ENCODE measurements at places on chromosomes 3 and 15.

GRCh38 chr15:61175024-61175423 is 54.1 kb downstream of the RORA start:
- no peak for DNase-seq

DNA sequence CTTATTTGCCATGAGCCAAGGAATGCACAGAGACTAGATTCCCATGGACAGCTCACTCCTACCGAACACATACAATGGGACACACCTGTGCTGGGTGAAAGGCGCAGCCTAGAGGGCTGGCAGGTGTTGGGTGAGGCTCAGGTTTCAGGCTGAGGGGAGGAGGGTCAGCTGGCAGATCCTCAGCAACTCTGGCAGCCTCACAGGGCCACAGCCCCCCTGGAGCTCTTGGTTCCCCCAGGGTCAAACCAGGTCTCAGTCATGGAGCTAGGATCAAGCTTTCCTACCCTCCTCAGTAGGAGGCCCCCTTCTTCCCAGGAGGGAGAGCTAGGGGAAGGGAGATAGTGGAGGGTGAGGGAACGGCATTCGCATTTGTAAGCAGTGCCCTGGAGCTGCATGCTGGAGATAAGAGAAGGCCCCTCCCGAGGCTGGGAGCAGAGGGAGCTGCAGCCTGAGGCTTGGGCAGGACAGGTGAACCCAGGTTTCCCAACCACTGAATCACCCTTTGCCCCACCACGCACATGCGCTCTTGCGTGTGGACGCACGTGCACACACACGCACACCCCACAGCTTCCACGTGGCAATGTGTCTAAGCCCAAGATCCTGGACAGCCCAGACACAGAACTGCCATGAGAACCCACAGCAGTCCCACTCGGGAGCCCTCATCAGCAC is 26.3 kb upstream of the TFRC start:
- no peak for DNase-seq

DNA sequence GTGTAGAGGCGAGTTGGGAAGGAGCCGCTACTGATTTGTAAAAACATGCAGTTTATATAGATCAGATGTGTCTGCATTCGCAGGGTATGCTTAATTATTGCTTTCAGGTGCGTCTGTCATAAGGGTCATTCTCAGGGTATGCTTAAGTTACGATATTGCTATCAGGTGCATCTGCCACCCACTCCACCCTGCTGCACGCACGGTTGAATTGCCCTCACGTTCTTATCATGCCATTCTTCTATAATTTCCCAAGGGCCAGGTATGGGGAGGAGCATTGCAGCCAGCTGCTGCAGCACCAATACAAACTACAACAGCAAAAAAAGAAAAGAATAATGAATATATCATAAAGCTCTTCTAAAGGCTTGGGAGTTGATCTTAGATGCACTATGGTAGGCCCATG is 230.0 kb downstream of the KBTBD8 start:
- DNase-seq: no peak

DNA sequence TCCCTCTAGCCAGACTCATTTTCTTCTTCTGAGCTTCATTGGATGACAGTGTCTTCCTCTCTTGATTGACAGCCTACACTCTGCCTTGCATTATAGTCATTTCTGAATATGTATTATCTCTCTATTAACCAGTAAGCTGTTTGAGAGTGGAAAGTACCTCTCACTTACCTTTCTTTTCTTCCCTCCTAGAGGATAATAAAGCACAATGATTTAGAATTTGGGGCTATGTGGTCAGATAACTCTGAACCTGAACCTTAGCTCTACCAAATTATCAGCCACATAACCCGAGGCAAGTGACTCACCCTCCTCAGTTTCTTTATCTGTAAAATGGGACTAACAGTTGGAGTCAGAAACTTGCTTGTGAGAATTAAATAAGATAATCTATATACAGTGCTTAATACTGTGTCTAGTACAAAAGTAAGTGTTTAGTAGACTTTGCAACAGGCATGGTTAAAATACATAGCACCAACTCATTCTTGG is 331.8 kb upstream of the TBL1XR1 start:
- DNase-seq: no peak

- DNase-seq: no peak
These were observed 53.5 kb upstream of the CCR2 start for GRCh38 chr3:46300461-46300789.

GRCh38 chr15:68145706-68146105 is 59.4 kb downstream of the CALML4 start:
- DNase-seq: no peak

- no peak for DNase-seq
These were observed 362.9 kb upstream of the RBMS3 start for GRCh38 chr3:28917895-28918475.

DNA sequence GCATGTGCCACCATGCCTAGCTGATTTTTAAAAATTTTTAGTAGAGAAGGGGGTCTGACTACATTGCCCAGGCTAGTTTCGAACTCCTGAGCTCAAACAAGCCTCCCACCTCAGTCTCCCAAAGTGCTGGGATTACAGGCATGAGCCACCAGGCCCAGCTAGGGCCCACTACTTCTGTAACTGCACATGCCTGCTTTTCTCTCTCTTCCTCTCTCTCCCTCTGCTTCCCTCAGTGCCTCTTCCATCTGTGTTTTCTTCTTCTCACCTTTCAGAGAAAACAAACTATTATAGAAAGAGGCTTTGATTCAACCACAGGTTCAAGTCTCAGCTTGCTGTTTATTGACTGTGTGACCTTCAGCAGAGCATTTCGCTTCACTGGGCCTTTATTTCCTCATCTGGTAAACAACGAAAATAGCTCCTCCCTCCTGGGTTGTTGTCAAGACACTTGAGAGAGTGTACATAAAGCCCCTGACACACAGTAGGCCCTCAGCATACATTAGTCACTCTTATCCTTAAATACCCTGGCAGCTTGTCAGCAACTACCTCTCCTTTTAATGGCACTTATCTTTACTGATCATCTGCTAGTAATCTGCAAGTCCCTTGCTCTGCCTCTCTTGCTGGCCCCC is 10.2 kb downstream of the TADA3 start:
- no peak for DNase-seq

- no peak for DNase-seq
These were observed 201.9 kb upstream of the MCTP2 start for GRCh38 chr15:94029495-94029894.

GRCh38 chr3:174620855-174621472 is 238.2 kb upstream of the NAALADL2 start:
- no peak for DNase-seq

DNA sequence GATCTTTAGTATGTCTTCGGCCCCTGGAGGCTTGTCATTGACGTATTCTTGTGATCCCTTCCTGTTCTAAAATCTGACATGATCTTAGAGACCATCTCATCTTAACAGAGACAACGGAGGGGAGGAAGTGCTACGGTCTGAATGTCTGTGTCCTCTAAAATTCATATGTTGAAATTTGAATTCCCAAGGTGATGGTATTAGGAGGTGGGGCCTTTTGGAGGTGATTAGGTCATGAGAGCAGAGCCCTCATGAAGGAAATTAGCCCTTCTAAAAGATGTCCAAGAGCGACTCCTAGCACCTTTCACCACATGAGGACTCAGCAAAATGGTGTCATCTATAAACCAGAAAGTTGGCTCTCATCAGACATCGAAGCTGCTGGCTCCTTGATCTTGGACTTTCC is 233.2 kb upstream of the CMC1 start:
- DNase-seq: no peak

- no peak for DNase-seq
These were observed at the start of gene DNASE1L3 for GRCh38 chr3:58210761-58211460. Gene DNASE1L3 (minus strand): TSS chr3:58210972. CDS start chr3:58210906, 66 bp downstream.

DNA sequence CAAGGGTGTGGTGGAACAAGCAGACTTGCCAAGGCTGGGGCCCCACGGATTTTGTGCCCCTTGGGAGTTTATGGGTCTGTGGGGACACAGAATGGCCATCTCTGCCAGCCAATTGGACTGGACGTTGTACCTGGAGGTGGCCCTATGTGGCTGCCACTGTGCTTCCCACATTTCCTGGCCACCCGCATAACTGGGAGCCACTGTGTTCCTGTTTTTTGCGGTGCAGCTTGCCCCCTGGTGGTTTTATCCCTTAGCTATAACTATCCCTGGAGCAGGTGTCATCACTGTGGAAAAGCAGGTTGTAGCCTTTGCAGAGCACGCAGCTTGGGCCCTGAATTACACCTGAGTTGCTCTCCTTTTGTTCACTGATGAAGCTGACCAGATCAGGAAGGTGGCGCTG is 306.3 kb downstream of the ZPLD1 start:
- no peak for DNase-seq

DNA sequence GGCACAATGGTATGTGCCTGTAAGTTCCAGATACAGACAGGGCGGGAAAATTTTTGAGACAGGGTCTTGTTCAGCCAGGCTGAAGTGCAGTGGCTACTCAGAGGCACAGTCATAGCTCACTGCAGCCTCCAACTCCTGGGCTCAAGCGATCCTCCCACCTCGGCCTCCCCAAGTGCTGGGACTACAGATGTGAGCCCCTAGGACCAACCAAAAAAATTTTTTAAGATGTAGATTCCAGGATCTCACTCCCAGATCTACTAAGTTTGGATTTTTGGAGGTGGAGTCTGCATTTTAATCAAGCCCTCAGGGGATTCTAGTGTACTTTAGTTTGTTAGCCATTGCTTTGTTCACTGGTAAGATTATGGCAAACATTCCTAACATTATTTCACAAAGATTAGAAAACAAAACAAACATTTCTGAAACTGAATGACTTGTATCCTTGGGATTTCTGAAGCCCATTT is 2.7 kb downstream of the LIPH start:
- no peak for DNase-seq

DNA sequence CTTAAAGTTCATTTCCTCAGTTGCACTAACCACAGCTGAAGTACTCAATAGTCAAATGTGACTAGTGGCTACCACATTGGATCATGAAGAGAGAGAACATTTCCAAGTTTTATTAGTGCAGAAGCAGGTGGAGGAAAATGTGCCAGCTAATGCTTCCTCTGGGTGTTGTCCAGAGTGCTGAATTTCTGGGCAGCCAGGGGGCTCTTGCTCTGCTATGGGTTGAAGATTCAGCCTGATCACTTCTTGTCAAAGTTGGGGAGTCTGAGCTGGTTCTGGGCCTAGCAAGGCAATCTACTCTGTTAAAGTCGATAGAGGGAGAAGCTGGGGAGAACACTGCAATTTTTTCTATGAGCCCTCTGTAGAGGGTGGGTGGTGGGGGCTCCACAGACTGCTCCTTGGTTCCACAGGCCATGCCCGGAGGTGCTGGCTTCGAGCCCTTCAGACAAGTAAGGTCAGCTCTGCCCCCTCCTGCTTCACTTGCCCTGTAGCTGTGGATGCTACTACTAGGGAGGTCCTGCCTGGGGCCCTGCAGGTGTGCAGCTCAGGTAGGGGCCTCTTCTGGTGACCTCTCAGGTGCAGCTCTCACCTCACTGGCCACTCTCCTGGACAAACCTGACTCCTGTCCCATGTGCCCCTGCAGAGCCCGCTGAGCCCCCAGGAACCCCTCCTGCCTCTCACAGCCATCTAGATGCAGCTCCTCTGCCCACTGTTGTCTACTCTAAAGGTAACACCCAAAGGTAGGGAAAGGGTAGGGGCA is 8.2 kb downstream of the ALG3 start:
- DNase-seq: no peak

- DNase-seq: no peak
These were observed 40.5 kb downstream of the U2SURP start for GRCh38 chr3:143041903-143042302.

- no peak for DNase-seq
These were observed 11.5 kb downstream of the HGD start for GRCh38 chr3:120670576-120670975.

- DNase-seq: no peak
These were observed 48.8 kb downstream of the ABHD2 start for GRCh38 chr15:89136818-89137772.

GRCh38 chr3:139332092-139332491 is 11.7 kb upstream of the MRPS22 start:
- DNase-seq: no peak

All from posterior cingulate gyrus (tissue), 11 donors.